Tibial nerve (tissue), 4 donors: ENCODE measurements at places on chromosomes 5 and 9.

DNA sequence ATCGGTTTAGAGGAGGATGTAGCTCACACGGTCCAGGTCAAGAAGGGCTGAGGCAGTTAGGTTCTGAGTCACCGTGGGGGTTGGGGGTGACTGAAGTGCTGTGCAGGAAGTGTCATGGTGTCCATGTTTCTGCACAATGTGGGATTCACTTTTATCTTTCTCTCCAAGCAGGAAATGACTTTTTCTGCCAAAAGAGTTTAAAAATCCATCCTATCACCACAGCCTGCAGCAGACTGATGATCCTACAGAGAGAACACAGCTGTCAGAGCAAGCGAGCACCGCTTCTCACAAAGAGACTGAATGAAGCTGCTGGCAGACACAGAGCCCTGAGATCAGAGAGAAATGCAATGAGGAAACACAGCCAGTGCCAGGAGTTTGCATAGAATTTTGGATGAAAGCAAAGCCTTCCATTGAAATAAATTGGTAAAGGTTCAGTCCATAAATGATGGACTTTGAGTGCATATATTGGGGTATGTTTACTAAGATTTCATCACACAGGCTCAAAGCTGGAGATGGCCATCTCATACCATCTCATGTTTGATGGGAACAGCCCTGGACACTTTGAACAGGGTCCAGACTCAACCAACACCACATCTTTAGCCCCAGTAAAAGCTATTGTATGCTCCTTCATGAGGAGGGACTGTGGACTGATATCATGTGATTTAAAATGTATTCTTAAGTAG lies 213.9 kb upstream of the FBXL7 start:
- no peak for DNase-seq

- no peak for DNase-seq
Measured at GRCh38 chr9:38016375-38017135, 52.5 kb downstream of the SHB start.

DNA sequence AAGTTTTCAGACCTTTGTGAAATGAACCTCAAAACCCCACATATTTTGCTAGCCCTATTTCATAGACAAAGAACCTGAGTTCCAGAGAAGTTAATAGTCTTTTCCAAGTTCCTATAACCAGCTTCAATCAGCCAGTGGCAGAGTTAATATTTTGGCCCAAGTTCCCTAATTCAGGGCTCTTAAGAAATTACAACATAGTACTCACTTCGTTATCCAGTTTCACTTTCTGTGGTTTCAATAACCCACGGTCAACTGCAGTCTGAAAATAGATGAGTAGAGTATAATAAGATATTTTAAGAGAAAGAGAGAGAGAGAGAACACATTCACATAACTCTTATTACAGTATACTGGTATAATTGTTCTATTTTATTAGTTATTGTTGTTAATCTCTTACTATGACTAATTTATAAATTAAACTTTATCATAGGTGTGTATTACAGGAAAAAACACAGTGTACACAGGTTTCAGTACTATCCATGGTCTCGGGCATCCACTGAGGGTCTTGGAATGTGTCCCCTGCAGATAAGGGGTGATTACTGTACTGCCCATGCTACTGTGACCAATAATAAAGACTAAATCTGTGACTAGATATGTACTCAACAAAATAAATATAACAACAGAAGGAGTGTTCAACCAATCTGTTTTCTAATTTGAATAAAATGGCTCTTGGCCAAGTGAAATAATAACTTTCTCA lies 9.3 kb upstream of the MYOT start:
- no peak for DNase-seq

- no peak for DNase-seq
Measured at GRCh38 chr5:141605523-141606277, 13.1 kb downstream of the DIAPH1 start.

- no peak for DNase-seq
Measured at GRCh38 chr5:132134384-132134783, 60.8 kb downstream of the CSF2 start.

- no peak for DNase-seq
Measured at GRCh38 chr5:65760504-65761275, 38.7 kb downstream of the NLN start.

- no peak for DNase-seq
Measured at GRCh38 chr5:113115956-113116355, 139.4 kb downstream of the DCP2 start.

DNA sequence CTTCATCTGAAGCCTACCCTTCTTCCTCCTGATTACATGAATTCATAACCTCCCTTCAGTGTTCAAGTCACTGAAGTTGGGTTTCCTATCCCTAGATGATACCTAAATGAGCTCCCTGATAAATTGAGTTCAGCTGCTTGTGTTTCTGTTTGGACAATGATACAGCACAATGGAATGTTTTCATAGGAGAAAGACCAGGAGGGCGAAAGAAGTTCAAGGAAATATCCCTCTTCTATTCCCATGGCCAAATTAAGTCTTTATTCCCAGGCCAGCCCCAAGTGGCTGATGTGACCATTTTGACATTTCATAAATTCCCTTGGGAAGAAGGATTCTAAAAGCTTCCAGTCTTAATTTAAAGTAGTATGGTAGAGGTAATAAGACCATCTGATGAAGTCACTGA lies 555.8 kb upstream of the CLINT1 start:
- peak; percentile 28 for DNase-seq

DNA sequence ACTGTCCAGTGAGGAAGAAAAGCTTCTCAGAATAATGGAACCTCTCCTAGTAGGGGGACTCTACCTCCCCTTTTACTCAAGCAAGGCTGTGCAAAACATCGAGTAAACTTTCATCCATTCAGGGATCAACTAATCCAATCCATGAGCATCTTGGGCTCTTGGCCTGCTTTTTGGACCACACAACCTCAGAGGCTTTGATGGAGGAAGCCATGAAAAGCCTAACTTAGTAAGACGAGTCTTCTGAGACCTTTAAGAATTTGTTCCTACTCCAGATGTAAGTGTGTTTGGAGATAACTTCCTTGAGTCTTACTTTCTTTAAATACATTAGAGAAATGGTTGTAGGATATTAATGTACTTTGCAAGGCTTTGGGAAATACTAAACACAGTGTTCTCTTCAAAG lies 49.1 kb downstream of the MARCHF3 start:
- DNase-seq: no peak

DNA sequence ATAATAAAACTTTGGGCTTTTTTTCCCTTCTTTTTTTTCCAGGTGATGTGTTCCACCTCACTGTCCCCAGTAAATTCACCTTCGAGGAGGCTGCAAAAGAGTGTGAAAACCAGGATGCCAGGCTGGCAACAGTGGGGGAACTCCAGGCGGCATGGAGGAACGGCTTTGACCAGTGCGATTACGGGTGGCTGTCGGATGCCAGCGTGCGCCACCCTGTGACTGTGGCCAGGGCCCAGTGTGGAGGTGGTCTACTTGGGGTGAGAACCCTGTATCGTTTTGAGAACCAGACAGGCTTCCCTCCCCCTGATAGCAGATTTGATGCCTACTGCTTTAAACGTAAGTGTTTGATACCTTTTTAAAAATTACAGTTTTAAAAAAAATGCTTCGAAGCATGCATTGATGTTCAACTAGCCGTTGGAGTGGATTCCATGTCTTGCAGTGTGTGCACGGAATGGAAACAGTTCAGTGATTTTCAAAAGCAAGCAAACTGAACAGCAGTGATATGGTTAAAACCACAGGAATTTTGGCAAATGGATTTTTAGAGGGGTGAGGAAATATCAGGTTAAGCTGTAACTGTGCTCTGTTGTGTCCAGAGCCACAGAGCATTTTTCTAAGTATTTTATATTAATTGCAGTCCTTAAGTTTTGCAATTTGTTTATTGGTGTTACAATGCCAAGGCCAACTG lies 40.7 kb downstream of the VCAN start:
- DNase-seq: no peak

GRCh38 chr9:1939926-1940368 lies 75.2 kb upstream of the SMARCA2 start:
- DNase-seq: no peak

DNA sequence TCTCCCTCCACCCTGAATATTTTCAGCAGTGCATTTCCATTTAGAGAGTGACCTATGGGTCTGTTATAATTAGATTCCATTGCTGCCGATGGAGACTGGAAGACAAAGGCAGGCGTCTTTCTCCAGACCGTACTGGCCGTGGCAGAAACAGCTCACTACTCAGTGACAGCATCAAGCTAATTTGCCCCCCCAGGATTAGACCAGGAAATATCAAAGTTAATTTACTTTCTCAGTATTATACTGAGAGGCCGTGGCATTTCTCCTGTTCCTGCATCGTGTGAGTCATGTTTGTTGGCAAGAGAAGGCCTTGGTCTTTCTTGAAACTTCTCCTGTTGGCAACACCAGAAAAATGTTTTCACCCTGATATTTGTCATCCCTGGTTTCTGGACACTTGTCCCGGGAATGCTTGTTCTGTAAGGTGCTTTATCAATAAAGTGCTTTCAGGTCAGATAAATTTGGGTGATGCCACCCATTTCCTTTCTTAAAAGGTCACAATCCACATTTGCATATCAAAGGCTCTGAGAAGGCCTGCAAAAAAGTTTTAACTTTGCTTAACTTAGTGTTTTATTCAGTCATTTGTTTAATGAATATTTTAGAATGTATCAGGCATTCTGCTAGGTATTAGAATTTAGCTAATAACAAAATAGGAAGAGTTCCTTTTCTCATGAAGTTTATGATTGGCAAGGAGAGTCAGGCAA lies 28.4 kb downstream of the SV2C start:
- no peak for DNase-seq

DNA sequence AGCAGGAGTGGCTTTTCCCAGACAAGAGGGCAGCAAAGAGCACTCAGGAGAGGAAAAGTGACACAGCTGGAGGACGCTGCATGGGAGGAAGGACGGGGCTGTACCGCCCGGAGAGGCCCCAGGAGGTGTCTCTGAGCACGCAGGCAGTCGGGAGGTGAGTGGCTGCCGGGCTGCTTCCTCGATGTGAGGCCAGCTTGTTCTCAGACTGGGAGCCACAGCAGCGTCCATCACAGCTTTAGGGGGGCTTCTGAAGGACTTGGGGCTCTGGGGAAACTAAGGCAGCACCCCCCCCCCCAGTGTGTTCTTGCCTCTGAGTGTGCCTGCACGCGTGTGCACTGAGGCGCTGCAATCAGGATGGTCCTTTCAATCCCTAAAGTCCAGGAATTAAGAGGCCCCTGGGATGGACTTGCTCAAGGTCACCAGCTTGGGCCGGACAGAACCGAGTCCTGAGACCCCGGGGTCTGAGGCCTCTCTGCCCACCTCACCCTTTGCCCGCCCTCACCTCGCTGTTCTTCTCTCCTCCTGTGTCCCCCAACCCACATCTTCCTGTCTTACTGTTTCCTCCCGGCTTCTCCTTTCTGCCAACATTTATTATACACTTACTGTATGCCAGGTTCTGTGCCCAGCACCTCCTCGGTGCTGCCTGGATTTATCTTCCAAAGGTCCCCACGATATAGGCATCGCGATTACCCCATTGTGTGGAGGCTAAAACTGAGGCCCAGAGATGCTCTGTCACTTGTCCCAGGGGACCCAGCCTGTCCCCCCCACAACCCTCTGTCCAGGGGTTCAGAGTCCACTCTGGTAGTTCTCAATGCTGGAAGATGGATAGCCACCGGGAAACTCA lies 32.9 kb downstream of the FAM163B start:
- no peak for DNase-seq

- DNase-seq: no peak
Measured at GRCh38 chr9:35691334-35691650, 1.6 kb upstream of the TPM2 start.

DNA sequence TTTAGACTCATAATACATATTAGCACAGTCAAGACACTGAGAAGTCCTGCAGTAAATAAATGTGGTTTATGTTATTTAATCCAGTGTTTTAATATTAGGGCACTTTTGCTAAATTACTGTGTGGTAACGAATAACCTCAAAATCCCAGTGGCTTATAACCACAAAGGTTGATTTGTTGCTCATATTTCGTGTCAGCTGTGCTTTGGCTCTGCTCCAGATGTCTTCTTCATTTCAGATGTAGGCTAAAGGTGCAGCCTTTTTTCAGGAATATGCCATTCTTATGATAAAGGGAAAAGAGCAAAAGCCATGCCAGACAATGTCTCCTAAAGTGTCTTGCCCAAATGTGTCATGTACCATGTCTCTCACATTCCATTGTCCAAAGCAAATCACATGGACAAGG lies 144.8 kb downstream of the BRINP1 start:
- no peak for DNase-seq

GRCh38 chr9:24793787-24794186 lies 248.1 kb upstream of the IZUMO3 start:
- no peak for DNase-seq

- no peak for DNase-seq
Measured at GRCh38 chr9:5719100-5719926, 90.4 kb downstream of the RIC1 start.

DNA sequence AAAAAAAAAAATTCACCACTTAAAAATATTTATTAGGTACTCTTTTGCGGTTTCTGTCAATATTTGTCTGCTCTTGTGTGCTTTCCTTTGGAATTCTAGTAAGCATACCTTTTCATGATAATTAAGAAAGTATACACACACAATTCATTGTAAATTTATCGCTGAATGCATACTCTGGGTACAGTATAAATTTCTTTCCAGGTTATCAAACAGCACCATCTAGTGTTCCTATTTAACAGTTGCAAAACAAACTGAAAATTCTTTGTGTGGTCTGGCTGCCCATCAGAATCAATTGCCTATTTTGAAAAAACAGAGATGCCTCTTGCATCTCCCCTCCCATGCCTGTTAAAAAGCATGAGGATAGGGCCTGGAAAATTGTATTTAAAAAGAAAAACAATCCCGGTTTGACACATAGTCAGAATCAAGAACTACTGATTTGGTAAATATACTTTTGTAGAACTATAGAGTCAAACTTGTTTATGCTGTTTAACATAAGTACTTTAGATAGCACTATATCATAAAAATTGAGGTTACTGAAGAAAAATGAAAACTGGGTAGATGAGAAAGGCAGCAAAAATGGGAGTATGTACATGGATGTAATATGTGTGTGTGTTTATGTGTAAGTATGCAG lies 16.2 kb downstream of the PGGT1B start:
- DNase-seq: no peak

- no peak for DNase-seq
Measured at GRCh38 chr9:135612437-135612836, 26.9 kb downstream of the GLT6D1 start.

DNA sequence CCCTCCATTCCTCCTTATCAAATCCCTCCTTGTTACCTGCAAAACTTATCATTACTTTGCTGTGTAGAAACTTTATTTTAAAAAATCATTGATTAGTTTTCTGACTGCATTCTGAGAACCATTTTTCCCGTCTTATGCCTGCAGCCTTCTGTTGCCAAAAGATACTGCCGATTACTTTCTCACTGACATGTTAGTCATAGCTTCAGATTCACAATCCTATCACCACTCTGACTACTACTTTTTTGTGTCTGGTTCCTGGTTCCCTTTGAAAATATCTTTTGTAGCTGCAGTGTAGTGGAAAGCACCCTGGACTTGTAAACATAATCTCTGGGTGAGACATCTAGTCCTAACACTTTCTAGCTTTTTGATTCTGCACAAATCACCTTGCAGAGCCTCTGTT lies 71.7 kb downstream of the NR2F1 start:
- DNase-seq: no peak

- no peak for DNase-seq
Measured at GRCh38 chr9:86707932-86708510, 239.3 kb downstream of the GAS1 start.
